ENCODE measurements at places on chromosomes 4 and X.
A peak's percentile ranks its signal among the peaks of the same experiment; 100 is the strongest.

- no peak for DNase-seq
Observed at GRCh38 chr4:86013621-86014020, 346.2 kb downstream of the MAPK10 start.

- DNase-seq, result no peak
Observed at GRCh38 chr4:17765514-17766286, 15.7 kb downstream of the FAM184B start.

GRCh38 chr4:42281324-42282020 is 115.8 kb upstream of the SHISA3 start:
- no peak for DNase-seq

DNA sequence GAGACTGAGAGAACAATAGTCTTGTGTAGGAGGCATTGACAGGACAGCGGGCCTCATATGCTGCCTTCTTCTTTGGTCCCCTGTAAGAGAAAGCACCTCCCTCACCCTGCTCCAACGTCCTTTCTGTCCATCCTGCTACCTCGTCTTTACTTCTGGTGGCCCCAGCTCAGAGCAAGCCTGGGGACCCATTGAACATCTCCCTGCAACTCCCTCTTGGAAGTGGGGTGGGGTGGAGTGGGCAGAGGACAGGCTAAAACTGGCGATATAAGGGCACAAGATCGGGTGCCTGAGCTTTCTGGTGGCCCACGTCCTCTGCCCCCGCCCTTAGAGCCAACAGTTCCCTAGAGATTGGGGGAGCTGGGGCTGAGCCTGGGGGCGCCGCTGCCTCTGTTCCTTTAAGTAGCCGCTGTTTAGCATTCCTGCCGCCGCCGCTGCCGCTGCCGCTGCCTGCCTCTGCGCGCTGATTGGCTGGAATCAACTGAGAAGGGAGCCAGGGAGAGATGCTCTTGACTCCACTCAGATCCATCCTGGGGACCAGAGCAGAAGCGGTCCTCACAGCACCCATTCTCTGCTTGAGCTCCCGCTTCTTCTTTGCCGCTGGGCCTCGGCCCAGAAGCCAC is at the start of gene DLG3:
Gene DLG3 (plus strand): TSS at position 510 of the 620 bp plus-strand sequence. CDS start 367 bp downstream, outside the sequence.
- DNase-seq, result peak; percentile 33

DNA sequence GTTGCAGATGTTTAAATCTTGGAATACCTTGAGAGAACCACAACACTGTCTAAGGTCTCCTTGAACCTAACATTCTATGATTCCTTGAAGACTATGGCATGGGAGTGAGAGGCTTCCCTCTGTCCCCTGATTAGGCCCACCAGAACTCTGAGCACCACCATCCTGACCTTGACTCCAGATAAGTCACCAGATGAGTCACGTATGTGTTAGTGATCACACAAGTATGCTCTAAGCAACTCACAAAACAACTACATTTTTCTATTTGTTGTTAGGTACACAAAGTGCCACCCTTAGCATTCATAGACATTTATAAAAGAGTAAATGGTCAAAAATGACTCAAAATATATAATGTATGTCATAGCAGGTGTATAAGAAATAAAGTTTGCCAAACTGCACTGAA is 252.9 kb upstream of the CXXC4 start:
- no peak for DNase-seq

DNA sequence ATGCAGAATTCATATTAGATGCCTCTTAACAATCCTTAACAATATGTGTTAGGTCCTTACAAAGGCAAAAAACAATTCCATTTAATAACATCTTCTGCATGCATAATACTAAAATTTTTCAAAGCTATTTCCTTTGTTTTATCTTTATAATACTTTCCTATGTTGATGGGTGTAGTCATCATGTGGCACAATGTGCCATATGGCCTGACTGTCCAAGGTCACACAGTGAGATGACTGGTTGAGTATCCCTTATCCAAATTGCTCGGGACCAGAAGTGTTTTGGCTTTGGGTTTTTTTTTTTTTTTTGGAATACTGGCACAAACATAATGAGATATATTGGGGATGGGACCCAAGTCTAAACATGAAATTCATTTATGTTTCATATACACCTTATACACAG is 77.7 kb downstream of the NR3C2 start:
- no peak for DNase-seq

GRCh38 chrX:131763674-131764073 is 219.8 kb downstream of the OR13H1 start:
- no peak for DNase-seq

- DNase-seq, result no peak
Observed at GRCh38 chrX:84735025-84735424, 232.8 kb upstream of the HDX start.

DNA sequence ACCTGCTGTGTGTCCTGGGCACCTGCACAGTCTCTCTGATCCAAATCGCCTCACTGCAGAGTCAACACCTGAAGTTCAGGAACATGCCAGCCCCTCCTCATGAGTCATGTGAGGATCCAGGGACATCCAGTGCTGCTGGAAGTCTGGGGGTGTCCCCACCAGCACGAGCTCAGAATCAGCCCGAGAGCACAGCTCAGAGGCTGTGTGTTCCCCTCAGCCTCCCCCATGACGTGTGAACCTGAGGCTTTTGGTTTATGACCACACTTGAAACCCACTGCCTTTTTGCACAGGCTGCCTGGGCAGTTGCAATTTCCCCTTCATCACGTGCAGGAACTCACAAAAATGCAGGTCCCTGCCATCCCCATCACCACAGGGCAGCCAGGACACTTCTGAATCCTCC is 47.1 kb downstream of the PPP2R2C start:
- no peak for DNase-seq

- DNase-seq, result no peak
Observed at GRCh38 chr4:23937173-23937572, 47.3 kb upstream of the PPARGC1A start.

- no peak for DNase-seq
Observed at GRCh38 chr4:7530932-7531639, 96.4 kb upstream of the PSAPL1 start.

GRCh38 chr4:93384887-93385286 is 443.7 kb upstream of the ATOH1 start:
- no peak for DNase-seq

DNA sequence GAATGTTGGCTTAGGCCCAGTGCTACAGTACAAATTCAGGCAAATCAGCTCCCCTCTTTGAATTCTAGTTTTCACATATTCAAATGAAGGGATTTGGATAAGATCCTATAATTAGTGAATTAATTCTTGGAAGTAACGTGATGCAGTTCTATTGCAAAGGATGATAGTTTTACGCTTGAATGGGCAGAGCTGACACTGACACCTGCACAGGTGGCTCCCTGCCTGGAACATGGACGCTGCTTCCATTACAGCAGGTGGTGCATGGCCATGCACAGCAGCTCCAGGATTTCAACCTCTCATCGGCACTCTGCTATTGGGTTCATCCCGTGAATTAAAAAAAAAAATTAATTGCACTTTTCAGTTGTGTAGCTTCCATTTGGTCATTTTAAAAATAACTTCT is 28.4 kb upstream of the RPS6KA6 start:
- DNase-seq, result peak; percentile 3

DNA sequence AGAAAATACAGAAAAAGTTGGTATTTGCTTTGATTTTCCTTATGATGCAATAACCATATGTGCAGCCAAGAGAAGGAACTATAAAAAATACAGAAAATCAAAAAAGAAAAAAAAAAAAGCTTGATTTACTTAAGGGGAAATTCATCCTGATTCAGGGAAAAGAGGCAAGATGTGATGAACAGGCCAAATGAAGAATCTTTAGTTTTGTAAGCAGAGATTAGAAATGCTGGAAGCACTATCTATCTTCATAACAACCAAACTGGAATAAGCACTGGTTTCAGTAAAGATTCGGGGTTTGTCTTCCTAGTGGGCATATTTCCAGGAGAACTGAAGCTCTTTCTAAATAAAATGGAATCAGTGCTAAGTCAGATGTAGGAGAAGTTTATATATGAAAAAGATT is 82.9 kb upstream of the KCNIP4 start:
- DNase-seq, result no peak

DNA sequence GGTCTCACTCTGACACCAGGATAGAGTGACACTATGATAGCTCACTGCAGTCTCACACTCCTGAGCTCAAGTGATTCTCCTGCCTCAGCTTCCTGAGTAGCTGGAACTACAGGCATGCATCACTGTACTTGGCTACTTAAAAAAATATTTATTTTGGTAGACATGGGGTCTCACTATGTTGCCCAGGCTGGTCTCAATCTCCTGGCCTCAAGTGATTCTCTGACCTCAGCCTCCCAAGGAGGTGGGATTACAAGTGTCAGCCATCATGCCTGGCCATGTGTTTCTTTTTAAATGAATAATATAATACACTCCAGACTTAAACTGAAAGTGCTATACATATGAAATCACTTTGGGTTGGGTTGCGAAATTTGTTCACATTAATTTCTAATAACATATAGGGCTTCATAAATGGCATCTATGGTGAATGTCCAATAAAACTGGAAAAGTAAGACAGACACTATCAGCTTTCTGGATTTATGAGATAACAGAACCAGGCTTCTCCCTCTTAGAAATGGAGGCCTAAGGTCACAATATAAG is 48.0 kb downstream of the SEC24D start:
- no peak for DNase-seq

- no peak for DNase-seq
Observed at GRCh38 chr4:169229571-169230028, 41.2 kb downstream of the SH3RF1 start.

DNA sequence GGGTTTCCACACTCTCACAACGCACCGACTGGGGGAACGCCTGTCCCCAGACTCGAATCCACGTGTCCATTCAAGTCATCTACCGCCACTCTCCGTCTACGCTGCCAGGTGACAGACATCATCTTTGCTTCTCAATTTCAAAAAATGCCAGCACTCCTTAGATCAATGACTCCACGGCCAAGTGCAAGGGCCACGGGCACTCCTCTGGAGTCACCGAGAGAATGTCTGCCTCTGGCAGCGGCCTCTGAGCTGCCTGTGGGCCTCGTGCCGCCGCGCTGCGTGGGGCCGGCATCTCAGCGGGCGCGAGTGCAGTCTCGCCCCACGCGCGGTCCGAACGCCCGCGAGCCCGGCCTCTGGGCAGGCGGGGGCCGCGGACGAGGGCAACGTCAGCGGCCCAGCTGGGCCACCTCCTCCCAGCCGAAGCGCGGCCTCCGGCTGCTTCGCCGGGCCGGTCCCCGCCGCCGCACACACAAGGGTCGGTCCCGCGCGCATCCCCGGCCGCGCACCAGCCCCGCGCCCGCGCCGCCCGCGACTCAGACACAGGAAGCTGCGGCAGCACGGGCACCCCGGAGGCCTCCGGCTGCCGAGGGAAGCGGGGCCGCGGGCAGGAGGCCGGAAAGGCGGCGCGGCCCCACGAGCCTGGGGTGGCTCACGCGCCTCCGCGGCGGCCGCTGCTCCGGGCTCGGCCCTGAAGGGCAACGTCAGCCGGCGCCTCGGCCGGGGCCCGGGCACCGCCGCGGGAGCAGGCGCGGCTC is 450 bp downstream of the ACSL1 start:
- no peak for DNase-seq

- no peak for DNase-seq
Observed at GRCh38 chrX:65601530-65602220, 65.8 kb upstream of the MSN start.

DNA sequence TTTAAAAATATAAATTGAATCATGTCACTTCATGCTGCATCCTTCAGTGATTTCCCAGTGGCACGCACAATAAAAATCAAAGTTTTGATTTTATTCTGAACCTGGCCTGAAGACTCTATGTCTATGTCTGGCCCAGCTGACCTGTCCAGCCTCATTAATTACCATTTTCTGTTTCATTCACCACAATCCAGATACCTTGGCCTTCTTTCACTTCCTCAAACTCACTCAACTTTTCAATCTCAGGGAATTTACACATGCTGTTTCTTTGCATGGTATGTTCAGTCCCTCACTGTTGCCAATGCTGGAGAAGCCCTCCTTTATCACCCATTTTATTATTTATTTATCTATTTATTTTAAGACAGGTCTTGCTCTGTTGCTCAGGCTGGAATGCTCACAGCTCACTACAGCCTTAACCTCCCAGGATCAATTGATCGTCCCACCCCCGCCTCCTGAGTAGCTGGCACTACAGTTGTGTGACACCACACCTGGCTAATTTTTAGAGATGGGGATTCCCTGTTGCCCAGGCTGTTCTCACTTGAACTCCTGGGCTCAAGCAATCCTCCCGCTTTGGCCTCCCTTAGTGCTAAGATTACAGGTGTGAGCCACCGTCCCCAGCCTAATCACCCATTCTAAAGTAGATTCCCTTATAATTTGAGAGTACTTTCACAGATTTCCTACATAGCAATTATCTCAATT is 43.1 kb downstream of the ZGRF1 start:
- DNase-seq, result no peak

DNA sequence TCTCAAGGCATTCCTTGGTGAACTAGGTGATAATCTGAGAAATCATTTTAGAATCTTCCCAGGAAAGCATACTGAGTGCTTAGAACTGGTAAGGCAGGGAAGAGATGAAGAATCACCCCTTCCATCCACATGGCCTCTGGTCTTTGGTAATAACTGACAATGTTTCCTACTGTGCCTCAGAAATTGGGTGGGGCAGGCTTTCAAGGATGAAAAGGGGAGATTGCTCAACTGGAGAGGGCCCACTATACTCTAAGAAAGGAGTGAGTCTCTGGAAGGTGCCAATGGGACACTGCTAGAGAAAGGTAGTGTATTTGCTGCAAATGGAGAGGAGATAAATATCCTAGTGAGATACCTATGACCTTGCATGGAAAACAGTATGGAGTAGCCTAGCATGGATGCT is 135.0 kb upstream of the SCML1 start:
- DNase-seq, result no peak

- no peak for DNase-seq
Observed at GRCh38 chr4:173217727-173218126, 49.1 kb downstream of the GALNT7 start.

DNA sequence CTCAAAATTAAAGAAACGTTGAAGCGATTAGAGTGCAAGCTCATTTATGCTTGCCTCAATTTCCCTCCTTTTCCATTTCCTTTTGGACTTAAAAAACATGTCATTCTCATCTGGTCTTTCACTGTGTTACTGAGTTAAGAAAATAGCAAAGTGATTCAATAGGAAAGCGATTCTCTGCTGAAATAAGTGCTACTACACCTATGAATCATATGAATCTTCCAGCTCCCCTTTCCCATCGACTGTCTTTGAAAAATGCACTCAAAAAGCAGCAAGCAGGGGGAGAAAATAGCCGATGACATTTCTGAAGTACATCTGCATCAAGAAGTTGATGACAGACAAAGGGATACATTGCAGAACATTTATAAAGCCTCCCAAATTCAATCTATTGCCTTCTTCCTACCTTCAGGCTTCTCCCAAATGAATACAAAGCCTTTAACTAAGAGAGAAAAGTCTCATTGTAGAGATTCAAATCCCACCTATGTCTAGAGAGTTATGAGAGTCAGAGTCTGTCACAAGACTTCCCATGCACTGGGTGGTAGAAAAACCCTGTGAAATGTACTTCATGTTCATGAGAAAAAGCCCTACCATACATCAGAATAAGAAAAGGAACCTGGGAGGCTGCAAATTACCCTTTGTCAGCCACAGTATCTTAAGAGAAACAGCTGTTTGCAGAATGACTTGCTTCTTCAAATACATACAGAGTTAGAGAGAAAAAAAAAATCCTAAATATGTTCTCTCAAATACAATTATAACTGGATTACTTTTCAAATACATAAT is 78.9 kb downstream of the MBNL3 start:
- no peak for DNase-seq

Data from DMS79 treated with DMSO at 0.1 percent for 48 hours (cell line).